ENCODE measurements at places on chromosomes 3 and 15. TPM values are rescaled to one million over a fixed set of nuclear protein-coding genes. Genes with fewer than 3 reads are reported as not detected.

P2RY13 gene
- total RNA-seq, result 4.7 TPM

CLDN18 gene
- total RNA-seq, result not detected

HACD2 gene
- 39.0 TPM for total RNA-seq

PYGO1 gene
- total RNA-seq, result 6.3 TPM
